ENCODE measurements at places on chromosomes 13 and 19. TPM values are rescaled to one million over a fixed set of nuclear protein-coding genes. Genes with fewer than 3 reads are reported as not detected.

Gene PRODH2
- not detected for polyA plus RNA-seq

Gene SPTBN4
- not detected for polyA plus RNA-seq

Gene SRRM5
- not detected for polyA plus RNA-seq

Gene PRR22
- not detected for polyA plus RNA-seq

Gene OXGR1
- not detected for polyA plus RNA-seq

Gene CPT1C
- polyA plus RNA-seq, result not detected

Gene TPRX1
- not detected for polyA plus RNA-seq

Gene KLF1
- polyA plus RNA-seq, result not detected
